Amniotic stem cell (primary cell): ENCODE measurements at places on chromosomes 3 and 15.

DNA sequence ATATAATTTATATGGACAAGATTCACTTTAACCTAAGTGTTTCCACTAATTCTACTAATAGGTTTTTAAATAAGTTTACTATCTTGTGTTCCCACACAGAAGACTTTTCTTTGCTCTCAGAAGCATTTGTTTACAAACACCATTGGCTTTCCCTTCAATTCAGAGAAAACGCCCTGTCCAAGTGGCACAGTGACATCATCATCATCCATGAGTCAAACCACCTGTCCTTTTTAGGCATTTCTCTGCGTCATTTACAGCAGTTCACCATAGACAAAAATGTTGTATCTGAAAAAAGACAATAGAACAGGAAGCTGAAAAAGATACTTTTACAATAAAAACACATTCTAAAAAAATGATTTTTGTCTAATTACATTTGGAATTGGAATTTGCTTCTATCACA lies 9.3 kb upstream of the BCL2L10 start:
- no peak for DNase-seq

- no peak for DNase-seq
Measured at GRCh38 chr3:10964537-10965167, 27.9 kb upstream of the SLC6A1 start.

DNA sequence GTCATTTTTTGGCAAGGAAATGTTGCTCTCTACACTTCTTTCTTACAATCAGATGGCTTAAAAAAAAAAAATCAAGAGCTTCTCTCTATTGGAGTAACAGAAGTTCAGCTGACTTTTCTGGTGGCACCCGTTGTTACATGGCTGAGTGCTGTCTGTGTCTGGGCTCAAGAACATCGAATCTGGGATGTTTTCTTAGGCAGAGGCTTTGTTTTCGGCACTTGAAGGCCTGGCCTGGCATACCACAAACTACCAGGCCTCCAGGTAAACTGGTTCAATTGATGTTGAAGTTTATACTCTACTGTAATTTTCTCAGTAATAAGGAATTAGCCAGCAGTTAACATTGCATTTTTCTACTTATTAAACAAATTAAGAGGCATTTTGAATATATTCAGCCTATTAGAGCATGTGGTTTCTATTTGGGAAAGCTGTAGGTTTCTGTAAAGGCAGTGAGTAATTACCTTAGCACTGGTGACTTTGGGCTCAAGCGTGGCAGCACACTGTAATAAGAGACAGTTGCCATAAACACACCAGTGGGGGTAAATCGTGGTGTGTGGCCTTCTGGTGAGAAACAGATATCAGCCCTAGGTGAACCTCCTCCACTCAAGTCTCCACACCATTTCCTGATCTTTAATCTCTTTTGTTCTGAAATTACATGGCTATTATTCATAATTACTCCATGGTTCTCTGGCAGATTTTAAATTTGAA lies 544.7 kb downstream of the MECOM start:
- no peak for DNase-seq

GRCh38 chr15:101207867-101208288 lies 44.0 kb downstream of the CHSY1 start:
- no peak for DNase-seq

DNA sequence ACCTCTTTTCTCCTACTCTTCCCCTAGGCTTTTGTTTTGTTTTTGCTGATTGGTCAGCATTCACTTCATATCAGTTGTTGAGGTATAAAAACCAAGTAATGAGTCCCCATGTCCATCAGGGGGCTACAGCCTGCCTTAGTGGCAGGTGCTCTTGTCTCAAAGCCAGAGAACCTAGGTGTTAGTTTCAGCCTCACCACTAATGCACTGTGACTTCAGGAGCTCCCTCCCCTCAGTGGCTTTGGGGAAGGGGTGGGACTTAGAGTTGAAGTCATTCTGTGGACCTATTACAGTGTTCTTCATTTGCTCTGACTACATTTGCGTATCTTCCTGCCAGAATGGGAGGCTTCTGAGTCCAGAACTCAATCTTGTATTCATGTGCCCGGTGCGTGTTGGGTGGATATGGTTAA lies 41.6 kb downstream of the NR2C2 start:
- no peak for DNase-seq

DNA sequence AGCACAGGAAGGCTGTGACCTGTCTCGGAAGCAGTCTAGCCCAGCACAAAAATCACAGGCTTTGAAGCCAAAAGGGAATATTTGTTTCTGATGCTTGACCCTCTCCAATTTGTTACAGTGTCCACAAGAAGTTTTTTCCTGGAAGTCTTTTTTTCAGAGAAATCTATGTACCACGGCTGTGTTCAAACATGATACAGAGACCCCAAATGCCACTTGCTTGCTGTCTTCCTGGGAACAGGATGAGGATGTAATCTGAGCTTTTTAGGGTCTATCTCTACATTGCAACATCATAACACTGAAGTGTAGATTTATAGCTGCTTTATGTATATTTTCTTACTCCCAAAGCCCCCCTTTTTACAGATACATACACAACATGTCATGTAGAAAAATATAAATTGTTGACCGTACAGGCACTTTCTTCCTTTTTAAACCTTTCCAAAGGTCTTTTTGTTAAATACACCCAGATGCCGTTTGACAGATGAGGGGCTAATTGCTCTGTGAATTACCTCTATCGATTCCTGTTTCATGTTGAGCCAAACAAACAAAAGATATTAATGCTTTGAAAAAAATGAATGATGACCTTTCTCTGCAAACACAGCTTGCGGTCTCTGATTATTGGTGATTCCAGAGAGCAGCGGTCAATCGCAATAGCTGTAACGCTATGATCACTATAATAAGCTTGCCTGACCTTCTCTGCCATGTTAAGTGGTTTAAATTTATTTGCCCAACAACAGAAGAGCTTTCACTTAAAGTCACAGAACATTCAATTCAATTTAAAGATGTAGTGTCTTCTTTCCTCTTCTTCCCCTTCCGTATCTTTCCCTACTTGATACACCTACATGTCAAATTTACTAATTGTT lies 875.9 kb upstream of the NR2F2 start:
- no peak for DNase-seq

DNA sequence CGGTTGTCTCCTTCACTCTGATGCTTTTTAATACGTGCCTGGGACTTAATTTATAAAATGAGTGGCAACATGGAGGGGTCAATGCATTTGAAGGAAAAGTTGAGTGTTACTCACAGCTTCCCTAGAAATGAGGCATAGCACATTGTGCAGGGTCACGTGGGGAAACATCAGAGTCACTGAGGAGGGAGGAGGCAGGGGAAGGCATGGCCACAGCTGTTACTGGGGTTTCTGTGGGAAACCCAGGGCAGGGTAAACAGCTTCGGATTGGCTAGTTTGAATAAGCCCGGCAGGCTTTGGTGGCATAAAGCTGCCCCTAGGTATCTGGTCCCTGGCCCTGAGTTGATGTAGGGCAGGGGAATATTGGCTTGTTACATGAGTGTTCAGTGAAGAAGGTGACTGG lies 98.9 kb upstream of the ST8SIA2 start:
- no peak for DNase-seq

DNA sequence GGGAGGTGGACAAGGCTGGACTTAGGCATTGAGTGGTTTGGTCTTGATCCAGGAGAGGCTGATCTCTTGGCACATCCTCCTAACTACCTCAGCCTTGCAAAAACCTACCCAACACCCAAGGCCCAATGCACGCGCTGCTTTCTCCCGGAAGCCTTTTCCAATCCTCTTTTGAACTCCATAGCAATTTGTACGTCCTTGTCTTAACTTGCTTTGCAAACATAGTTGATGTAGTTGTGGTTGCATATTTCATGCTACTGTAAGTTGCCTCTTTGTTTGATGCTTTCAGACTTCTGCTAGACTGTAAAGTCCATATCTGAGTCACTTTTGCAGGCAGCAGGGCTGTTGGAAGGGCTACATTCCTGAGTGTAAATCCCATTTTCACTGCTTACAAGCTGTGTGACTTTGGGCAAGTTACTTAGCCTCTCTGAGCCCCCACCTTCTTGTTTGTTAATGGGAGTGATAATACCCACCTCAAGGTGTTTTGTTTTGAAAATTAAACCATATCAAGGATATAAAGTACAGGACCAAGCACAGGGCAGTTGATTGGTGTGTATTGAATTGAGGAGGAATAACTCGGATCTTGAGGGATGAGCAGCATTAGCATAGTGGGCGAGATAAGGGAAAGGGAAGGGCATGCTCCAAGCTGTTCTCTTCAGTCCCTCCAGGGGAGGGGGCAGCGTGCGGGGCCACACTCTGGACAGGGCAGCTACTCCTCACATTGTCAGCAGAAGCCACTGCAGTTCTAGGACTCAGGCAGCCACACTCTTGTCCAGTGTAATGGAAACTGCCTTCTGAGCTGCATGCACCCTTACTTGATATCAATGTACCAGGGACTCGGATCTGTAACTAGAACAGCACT lies 28.8 kb downstream of the SIAH2 start:
- no peak for DNase-seq

GRCh38 chr15:41930867-41931222 lies 37.0 kb upstream of the SPTBN5 start:
- DNase-seq = no peak

- DNase-seq = no peak
Measured at GRCh38 chr3:57078344-57078634, 17.8 kb downstream of the SPATA12 start.

GRCh38 chr3:13857702-13858380 lies 22.0 kb downstream of the WNT7A start:
- no peak for DNase-seq

GRCh38 chr15:98437752-98438151 lies 210.6 kb upstream of the IGF1R start:
- no peak for DNase-seq

- DNase-seq = no peak
Measured at GRCh38 chr3:120749843-120750242, 7.3 kb downstream of the GTF2E1 start.

DNA sequence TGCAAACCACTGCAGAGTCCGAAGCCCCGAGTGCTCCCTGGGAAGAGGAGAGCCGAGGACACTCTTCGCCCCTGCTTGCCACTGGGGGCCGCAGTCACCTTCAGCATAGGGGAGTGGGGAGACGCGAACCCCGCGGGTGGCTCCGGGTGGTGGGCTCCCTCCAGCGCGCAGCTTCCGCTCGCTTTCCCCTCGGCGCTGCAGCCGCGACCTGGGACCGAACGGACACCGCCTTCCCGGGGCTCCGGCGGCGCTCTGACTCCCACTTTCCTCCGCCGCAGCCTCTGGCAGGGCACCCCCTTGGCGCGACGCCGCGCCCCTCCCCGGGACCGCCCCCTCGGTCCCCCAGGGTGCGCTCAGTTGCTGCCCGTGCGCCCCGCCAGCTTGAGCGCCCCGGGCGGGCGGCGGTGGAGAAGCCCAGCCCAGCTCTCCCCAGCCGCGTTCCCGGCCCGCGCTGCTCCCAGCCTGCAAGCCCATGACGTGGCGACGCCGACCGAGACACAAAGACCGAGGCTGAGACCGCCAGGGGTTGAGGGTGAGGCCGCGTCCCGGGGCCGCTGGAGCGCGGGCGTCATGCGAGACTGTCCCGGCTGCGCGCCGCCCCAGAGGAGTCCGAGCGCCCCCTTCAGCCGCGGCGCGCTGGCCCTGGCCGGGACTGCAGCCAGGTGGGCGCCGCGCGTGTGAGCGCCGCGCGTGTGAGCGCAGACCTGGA lies at the start of gene MINAR1:
Gene MINAR1, plus strand, starts transcription at position 701 of the 709 bp plus-strand sequence. CDS start 23,812 bp downstream, outside the sequence.
- no peak for DNase-seq

DNA sequence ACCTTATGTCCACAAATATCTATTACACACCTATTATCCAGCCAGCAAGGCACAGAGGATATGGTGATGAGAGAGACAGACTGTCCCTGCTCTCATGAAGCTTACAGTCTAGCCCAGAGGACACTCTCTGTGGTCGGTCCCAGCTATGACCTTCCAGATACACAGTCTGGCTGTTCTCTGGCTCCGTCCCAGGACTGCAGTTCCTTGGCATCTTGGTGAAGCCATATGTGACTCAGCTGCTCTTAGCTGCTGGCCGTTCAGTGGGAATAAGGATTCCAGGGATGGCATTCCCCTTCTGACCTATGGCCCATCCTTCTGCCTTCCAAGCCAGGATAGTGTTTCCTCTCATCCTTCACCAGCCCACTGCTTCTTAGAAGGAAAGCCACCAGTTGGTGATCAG lies 30.8 kb downstream of the MEX3B start:
- DNase-seq = no peak

- no peak for DNase-seq
Measured at GRCh38 chr3:153495422-153495821, 333.4 kb downstream of the RAP2B start.

DNA sequence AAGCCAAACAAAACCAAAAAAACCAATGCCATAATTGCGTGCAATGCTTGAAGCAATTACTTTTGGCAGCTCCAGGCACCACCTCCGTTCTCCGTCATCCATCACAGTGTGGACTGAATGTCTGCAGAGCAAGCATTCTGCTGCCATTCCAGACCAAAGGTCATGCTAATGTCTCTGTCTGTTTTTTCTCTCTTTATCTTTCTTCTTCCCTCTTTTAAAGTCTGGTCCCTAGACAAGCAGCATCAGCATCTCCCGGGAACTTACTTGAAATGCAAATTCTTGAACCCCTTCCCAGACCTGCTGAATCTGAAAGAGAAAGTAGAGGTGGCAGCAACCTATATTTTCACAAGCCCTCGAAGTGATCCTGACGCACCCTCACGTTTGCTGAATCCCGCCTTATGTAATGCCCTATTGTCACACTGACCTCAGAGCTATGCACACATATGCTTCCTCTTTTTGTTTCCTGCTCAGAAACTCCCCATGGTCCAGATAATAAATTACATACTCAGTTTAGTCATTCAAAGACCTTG lies 297.3 kb upstream of the PROK2 start:
- no peak for DNase-seq

- no peak for DNase-seq
Measured at GRCh38 chr15:45354711-45355110, 23.6 kb downstream of the GATM start.

GRCh38 chr3:100748220-100748619 lies 38.9 kb downstream of the TFG start:
- DNase-seq = no peak

GRCh38 chr15:63595688-63596087 lies 1.5 kb upstream of the FBXL22 start:
- DNase-seq = no peak

DNA sequence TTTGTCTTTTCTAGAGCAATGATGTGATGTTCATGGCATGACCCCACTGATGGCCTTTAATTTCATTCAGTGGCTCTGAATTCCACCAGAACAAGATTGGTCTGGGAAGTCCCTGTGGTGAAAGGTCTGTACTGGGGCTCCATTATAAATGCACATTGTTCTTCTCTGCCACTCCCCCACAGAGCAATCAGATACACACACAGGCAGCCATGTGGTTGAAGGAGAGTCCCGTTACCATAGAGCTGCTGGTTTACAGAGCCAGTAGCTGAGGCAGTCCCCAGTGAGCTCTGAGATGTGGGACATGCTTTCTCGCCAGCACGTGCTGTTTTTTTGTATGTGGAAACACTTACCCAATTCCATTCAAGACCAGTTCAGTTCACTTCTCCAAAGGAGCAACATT lies 172.7 kb upstream of the TRIM42 start:
- DNase-seq = no peak

- DNase-seq = no peak
Measured at GRCh38 chr3:13594146-13594545, 45.2 kb downstream of the FBLN2 start.

DNA sequence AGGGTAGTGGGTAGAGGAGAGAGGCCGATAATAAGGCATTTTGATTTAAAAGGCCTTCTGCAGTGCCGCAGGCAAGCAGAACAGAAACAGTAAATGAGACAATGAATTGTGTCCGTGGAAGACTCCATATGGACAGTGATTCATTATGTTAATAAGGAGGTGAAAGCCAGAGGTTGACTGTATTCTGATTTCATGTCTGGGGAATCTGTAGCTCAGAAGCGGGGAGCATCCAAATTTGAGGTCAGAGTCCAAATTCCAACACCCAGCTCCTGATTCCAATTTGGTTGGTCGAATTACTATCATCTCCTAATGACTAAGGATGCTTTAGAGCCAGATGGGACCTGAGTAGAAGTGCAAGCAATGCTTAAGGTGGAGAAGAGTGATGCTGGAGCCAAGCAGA lies 1.0 kb upstream of the TBC1D21 start:
- DNase-seq = no peak
